Activated CD4-positive, alpha-beta memory T cell treated with anti-CD3 and anti-CD28 coated beads, Interleukin-2, amount 10 ng/mL, durations not matched to agents 7 days and 5 days (primary cell): ENCODE measurements at places on chromosomes 6 and 20.

DNA sequence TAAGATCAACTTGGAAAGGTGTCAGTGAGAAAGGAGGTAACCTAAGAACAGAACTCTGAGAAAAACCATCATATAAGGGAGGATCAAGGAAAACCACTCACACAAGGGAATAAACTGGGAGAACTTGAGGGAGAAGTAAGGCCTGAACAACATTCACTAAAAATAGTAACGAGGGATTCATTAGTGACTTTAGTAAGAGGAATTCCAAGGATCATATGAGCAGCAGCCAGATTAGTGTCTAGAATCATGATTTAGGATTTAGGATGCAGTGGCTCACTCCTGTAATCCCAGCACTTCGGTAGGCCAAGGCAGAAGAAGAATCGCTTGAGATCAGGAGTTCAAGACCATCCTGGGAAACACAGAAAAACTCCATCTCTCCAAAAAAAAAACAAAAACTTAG is 376.5 kb upstream of the MARCKS start:
- no peak for DNase-seq

DNA sequence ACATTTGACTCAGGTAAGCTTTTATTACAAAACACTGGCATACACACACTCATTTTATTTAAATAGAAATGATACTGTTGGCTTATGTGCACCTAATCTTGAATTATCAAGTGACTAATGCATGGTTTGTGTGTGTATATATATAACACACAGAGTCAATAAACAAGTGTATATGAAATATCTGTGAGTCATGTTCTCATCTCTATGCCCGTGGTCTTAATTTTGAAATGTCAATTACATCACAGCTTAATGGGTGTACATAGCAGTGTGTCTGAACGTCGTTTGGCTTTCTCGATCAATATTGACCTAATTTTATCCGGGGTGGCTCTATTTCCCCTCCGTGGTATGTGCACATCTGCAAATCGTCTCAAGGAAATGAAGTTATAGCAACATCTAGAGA is 104.0 kb upstream of the ZFP64 start:
- DNase-seq, result no peak

- DNase-seq, result no peak
Observed at GRCh38 chr6:139871803-139872510, 497.5 kb upstream of the CITED2 start.

DNA sequence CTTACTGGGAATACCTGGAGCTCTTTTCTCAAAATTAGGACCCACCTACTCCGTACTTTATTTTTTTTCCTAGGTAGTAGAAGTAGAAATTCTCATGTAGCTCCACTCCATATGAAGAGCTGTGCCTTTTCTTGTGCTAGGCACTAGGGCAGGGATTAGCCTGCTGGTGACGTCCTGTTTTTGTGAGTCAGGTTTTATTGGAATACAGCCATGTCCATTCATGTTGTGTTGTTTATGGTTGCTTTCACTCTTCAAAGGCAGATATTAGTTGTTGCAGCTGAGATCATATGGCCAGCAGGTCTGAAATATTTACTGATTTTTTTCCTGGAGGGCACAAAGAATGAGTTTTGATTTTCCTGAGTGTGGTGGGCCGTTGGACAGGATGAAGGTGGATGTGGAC is 20.5 kb downstream of the XRN2 start:
- DNase-seq, result no peak

- DNase-seq, result no peak
Observed at GRCh38 chr6:145929037-145929633, 35.0 kb downstream of the SHPRH start.

- no peak for DNase-seq
Observed at GRCh38 chr6:25052181-25052580, 116.4 kb upstream of the RIPOR2 start.

DNA sequence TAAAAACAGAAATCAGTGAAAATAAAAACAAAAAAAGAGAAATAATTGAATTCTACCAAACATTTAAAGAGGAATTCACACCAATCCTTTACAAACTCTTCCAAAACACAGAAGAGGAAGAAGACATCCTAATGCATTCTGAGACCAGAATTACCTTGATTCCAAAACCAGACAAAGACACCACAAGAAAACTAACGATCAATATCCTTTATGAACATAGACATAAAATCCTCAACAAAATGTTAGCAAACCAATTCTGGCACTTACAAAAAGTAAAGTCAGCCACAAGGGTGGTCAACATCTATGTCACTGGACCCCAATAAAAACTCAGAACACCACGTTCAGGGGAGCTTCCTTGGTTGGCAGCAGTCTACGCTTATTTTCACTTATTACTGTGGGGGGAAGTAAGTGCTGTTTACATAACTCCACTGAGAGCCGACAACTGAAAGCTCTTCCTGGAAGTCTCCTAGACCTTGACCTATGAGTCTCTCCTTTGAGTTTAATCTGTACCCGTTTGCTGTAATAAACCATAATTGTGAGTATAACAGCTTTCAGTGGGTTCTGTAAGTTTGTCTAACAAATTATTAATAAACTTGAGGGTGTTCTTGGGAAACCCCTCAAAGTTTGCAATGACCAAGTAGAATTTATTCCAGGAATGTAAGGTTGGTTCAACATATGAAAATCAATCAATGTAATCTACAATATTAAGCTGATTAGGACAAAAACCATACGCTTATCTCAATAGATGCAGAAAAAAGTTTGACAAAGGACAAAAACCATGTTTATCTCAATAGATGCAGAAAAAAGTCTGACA is 24.5 kb downstream of the GZF1 start:
- no peak for DNase-seq

DNA sequence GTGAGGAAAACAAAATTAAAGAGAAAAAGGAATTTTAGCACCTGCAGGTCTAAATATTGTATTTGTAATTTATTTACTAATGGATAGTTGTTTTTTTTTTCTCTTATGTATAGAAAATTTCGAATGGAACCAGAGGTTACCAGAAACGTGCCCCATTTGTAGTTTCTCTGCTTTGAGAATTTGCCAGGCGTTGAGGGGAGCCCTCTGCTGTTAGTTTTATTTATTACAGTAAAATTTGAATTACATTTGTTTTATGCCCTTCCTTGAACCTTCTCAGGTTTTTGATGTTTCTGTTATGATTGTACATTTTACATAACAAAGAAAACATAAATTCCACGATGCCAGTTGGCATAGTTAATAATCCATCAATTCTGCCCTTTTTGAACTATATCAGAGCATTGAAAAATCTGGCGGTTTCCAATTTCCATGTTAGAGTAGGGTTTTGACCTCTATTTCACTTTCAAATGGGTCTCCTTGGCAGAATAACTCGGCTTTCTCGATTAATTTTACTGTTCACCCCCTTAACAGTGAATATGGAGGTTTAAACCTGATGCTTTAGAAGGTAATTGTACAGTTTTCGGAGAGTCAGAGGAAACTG is 35.1 kb upstream of the RFPL4B start:
- no peak for DNase-seq

DNA sequence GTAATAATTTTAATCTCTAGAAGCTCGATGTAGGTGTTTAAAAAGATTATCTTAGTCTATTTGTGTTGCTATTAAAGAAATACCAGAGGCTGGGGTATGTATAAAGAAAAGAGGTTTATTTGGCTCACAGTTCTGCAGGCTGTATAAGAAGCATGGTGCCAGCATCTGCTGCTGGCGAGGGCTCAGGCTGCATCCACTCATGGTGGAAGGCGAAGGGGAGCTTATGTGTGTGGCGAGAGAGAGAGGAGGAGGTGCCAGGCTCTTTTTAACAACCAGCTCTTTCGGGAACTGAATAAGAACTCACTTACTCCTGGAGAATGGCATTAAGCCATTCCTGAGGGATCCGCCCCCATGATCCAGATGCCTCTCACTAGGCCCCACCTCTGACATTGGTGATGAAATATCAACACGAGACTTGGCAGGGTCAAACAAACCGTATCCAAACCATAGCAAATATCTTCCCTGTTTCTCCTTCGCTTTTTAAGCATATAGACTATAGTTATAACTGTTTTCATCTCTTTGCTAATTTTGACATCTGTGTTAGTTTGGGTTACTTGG is 24.5 kb downstream of the CHMP4B start:
- DNase-seq, result no peak

- DNase-seq, result no peak
Observed at GRCh38 chr6:46451343-46451742, 39.9 kb downstream of the RCAN2 start.
